ENCODE measurements at places on chromosomes 2 and 18.
A peak's percentile ranks its signal among the peaks of the same experiment; 100 is the strongest.

DNA sequence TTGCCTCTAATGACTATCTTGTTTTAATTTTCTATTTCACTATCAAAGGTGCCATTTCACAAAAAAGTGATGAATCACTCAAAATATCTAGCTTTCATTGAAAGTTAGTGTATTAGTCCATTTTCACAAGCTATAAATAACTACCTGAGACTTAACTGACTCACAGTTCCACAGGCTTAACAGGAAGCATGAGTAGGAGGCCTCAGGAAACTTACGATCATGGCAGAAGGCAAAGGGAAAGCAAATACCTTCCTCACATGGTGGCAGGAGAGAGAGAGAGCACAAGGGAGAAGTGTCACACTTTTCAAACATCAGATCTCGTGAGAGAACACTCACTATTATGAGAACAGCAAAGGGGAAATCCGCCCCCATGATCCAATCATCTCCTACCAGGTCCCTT is 1220.4 kb upstream of the ZEB2 start:
- DNase-seq = no peak

DNA sequence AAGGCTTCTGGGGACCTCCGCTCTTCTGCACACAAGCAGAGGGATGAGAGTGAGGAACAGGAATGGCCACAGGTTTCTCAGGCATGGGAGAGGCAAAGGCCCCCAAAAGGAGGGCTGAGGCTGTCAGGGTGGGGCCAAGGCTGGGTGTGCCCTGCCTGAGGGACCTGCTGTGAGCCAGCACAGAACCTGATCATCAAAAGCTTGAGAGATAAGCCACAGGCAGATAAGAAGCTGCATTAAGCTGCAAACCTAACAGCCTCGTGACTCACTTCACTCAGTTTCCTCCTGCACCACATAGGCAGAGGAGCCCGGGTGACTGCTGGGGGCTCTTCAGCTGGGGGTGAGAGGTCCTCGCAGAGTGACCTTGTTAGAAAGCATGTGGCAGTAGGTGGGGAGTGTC is 64.5 kb upstream of the LAPTM4A start:
- no peak for DNase-seq

DNA sequence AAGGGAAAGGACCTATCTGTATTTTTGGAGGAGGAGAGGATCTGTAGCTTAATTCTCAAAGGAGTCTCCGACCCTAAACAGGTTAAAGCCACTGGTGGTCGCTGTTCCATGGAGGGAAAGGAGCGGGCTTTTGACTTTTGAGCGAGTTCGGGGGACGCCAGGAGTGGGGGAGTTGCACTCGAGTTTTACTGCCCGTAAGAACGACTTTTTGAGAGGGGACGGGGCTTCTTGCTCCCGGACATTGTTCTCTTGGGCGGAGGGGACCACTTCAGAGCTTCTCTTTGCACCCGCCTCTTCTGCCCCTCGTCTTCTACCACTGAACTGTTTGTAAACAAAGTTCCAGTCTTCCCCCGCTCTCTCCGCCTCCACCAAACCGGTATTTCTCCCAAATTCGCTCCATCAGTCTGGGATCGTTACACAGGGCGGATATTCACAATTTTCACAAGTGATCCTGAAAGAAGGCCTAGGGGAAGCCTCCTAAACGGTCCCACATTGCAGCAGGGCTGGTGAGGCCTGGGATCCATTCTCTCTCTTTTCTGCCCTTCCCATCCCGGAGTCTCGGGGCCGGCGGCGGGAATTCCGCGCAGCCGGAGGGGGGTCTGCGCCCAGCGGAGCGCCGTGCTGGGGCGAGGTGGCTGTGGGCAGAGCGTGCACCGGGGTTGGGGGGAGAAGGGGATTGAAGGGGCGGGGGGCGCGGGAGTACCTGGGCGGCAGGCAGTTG is 6.6 kb downstream of the DLX2 start:
- DNase-seq = no peak

- no peak for DNase-seq
Observed at GRCh38 chr2:190181123-190181669, 118.7 kb upstream of the MSTN start.

- DNase-seq = no peak
Observed at GRCh38 chr2:54949431-54949830, 100.8 kb downstream of the RTN4 start.

DNA sequence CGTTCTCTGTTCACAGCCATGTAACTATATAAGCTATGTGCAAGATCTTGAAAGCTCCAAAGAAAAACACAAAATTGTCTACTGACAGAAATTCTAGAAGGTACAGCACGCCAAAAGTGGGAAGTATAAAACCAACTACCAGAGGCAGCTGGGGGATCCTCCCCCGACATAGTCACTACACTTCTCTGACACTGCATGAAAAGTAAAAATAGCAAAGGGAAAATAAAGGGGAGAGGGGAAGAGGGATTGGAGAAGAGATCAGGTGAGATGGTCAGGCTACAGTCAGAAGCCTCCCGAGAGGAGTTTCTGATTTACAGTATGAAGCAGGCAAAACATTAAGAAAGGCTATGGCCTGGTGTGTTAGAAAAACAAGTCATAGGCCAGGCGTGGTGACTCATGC is 39.8 kb upstream of the PCBP1 start:
- no peak for DNase-seq

DNA sequence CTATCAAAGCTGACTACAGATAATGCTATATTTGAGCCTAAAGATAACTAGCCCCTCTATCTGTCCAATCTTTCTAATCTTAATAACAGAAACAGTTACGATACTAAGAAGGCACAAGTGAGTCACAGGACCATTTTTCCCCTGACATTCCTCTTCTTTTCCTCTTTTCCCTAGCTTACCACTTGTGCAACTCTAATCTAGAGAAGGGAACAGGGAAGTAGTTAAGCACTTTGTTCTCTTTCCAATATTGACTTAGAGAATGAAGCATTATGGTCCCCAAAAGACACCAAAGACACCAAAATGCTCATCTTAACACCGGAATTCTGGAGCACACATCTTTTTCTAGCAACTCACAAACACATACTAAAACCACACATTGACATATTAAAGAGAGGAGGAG is 1.8 kb downstream of the PDE11A start:
- DNase-seq = no peak

GRCh38 chr18:50104421-50104820 is 90.5 kb downstream of the MYO5B start:
- no peak for DNase-seq

DNA sequence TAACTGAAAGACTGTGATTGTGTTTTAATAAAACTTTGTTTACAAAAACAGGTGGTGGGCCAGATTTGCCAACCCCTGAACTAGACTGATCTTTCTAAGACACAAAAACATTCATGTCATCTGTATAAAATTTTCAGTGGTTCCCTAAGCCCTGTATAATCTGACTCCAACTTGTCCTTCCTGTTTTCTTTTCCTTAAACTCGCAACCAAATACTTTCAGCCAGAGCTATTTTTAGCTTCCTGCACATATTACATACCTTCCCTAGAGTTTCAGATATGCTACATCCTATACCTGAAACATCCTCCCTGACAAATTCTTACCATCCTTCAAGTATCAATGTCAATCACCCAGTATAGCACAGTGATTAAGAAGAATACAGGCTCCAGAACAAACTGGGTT is 4.8 kb downstream of the GCFC2 start:
- no peak for DNase-seq

- DNase-seq = no peak
Observed at GRCh38 chr18:3304832-3305231, 42.9 kb downstream of the MYL12B start.

DNA sequence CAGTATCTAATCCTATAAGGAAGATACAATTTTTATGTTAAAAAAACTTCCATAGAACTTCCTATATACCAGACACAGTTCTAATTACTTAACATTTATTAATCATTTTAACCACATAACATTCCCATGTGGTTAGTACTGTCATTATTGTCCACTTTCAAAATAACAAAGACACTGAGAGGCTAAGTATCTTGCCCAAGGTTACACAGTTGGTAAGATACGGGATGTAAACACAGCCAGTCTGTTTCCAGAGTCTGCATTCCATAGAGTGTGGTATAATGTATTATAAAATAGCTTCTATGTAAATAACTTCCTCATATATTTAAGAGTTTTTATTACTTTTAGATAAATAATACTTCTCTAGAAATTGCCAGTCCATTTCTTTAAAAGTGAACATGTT is 383.3 kb upstream of the ETAA1 start:
- DNase-seq = no peak

GRCh38 chr2:140295767-140296166 is 1515.6 kb upstream of the NXPH2 start:
- DNase-seq = no peak

- no peak for DNase-seq
Observed at GRCh38 chr18:59691996-59692395, 5.2 kb downstream of the CCBE1 start.

DNA sequence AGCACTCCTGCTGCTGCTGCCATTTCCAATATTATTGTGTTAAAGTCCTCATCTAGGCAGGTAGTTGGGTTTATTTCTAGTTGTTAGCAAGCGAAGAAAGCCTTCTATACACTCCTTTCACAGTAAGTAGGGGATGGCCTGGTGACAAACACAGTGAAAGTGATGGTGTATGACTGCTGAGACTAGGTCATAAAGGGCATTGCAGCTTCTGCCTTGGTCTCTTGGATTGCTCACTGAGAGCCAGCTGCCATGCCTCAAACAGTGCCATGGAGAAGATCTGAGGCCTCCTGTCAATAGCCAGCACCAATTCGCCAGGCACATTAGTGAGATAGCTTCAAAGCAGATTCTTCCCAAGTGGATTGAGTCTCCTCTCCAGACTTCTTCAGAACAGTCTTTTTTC is 27.6 kb upstream of the MSTN start:
- DNase-seq = no peak

DNA sequence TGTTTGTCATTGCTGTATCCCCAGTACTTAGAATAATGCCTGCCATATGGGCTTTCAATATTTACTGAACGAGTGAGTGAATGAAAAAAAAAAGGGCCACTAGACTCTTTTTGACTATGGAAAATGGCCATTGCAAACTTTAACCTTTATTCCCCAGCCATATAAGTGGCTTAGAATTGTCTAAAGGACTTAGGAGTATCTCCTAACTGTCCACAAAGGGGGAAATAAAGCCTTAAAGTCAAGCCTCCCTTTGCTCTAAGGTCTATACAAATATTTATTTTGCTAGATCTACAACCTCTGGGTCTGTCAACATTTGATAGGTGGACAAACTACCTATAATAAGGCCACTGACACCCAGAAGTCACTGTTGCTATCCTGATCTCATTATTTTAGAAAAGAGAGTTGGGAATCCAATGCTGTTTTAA is 25.7 kb downstream of the UPP2 start:
- DNase-seq = no peak

DNA sequence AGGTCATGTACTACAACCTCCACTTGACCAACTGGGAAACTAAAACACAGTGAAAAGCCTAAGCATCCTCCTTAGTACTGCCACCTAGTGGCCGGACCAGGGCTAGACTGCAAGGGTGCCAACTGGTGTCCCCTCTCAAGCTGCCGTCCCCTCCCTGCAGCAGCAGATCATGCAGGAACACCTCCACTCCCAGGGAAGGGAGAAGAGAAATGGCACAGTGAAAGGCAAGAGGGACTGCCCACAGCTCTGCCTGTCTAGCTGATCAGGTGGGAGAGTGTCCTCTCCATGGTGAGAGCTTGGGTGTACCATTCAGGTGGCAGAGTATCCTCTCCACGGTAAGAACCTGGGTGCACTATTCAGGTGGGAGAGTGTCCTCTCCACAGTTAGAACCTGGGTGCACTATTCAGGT is 78.1 kb downstream of the AAK1 start:
- DNase-seq = peak; percentile 39

- DNase-seq = no peak
Observed at GRCh38 chr2:108477099-108477498, 28.1 kb downstream of the GCC2 start.

DNA sequence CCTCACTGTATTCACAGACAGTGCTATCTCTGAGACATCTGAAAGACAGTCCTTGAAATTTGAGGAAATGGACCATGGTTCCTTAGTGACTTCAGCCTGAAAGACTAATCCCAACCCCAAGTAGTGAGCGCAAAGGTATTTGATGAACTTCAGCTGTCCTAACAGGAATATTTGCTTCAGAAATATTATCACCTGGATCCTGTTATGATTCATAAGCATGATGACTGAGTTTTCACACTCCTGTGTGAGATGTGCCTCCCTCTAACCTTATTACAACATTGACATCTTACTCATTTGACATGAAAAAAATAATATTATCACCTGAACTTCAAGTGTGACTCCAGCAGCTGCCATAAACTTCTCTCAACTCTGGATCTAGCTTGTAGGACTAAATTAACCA is 11.6 kb upstream of the MRPL19 start:
- DNase-seq = no peak

- no peak for DNase-seq
Observed at GRCh38 chr2:39696101-39696553, 30.4 kb downstream of the TMEM178A start.

DNA sequence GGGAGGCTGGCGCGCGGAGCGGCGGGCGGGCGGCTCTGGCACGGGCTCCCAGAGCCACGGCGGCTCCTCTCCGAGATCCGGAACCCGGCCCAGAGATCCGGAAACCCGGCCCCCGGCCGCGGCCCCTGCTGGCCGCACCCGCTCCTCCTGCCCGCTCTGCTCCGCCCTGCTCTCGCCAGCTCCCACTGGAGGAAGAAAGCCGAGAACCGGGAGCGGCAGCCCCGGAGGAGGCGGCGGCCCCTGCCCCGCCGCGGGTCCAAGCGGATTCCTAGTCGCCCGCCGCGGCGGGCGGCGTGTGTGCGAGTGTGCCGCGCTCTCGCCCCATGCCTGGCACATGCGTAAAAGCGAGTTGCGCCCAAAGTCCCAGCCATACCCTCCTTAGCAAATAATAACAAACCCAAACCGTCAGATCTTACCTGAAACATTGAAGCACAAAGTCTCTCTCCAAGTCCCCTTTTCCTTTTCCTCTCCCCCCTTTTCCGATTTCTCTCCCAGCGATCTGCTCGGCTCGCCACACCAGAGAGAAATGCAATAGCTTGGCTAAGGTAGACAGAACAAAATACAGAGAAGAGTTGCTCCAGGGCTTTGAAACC is 108.7 kb upstream of the KCTD1 start:
- peak; percentile 51 for DNase-seq

GRCh38 chr18:48393776-48394175 is 15.4 kb downstream of the ZBTB7C start:
- DNase-seq = no peak

DNA sequence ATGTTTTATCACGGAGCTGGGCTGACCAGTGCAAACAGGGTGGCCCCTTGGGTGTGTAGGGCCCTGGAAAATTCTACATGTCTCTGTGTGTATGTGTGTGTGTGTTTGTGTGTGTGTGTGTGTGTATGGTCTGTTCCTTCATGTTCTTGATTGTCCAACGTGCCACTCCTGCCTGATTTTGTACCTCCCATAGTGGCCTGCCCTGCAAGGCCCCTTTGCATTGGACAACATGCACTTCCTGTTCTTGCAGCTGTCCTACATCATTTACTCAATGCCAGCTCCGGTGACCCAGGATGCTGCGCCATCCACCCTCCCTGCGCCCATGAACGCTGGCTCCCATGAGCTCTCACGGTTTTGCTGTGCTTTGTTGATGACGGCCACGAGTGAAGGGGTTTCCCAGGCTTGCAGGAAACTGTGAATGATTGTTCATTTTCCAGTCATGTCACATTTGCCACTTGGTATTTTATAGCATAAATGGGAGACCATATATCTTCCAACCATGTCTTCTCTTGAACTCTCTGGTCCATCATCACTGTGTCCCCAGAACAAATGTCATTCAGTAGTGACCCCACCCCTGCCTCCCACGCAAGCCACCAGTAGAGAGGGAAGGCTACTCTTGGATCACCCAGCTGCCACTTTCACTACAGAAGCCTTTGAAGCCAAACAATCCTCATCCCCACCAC is 69.7 kb upstream of the NCK2 start:
- no peak for DNase-seq

- no peak for DNase-seq
Observed at GRCh38 chr18:63322908-63323634, 3.5 kb upstream of the BCL2 start.
